ENCODE measurements at places on chromosomes 1 and 21.
A peak's percentile ranks its signal among the peaks of the same experiment; 100 is the strongest.

GRCh38 chr1:187264995-187265602 lies 436.4 kb downstream of the PLA2G4A start:
- DNase-seq = peak; percentile 18

DNA sequence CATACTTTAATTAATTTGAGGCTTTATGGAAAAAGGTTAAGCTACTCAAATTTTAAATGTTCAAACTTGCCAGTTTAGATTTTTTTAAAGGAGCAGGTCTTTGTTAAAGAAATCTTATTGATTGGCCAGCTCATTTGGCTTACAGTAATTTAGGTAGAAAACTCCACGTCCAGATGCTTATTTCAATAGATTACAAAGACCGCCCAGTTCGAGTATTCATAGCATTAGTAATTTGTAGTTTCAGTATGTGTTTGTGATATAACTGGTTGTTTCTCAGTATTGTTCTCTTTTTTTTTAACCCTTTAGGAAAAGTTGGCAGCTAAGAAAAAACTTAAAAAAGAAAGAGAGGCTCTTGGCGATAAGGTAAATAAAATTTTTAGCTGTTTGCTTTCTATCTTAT lies 1.6 kb downstream of the RPF1 start:
- no peak for DNase-seq

DNA sequence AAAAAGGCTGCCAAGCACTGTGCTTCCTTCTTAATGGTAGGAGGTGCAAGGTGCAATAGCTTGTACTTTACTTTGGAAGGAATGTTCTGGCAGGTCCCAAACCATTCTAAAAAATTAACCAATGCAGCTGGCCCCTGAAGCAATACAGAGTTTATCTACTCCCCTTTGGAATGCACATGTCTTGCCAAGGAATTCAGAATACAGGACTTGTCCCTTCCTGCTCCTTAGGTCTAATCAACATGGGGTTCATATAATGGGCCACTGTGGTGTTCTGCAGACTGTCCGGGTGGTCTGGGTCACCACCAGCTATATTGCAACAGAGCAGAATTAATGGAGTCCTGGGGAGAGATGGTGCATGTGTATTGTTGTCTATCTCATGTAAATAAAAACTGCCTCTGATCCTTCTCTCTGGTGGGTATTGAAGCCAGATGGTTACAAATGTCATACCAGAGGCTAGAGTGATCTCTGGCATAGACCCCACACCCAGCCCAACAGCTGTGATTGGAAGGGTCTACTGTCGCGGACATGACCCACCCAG lies 112.8 kb downstream of the RIPK4 start:
- no peak for DNase-seq

DNA sequence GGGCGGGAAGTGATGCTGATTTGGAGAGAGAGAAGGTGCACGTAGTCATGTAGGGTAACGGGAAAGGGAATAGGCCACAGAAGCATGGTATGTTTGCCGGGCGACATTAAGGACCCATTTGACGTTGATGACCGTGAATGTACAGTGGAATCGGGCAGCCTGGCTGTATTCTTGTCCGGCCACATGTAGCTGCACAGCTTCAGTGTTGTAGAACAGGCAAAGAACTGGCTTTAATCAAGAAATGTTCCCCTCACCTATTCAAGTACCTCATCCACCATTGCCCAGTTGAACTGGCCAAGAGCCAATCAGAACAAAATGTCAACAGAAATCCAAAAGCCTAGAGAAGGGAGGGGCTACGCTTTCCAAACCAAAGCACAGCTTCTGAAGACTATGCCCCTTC lies 104.8 kb downstream of the DHRS3 start:
- DNase-seq = no peak

- no peak for DNase-seq
Observed at GRCh38 chr1:18731148-18731547, 100.5 kb downstream of the PAX7 start.

GRCh38 chr1:3774276-3774945 lies 1.9 kb downstream of the SMIM1 start:
- DNase-seq = no peak

DNA sequence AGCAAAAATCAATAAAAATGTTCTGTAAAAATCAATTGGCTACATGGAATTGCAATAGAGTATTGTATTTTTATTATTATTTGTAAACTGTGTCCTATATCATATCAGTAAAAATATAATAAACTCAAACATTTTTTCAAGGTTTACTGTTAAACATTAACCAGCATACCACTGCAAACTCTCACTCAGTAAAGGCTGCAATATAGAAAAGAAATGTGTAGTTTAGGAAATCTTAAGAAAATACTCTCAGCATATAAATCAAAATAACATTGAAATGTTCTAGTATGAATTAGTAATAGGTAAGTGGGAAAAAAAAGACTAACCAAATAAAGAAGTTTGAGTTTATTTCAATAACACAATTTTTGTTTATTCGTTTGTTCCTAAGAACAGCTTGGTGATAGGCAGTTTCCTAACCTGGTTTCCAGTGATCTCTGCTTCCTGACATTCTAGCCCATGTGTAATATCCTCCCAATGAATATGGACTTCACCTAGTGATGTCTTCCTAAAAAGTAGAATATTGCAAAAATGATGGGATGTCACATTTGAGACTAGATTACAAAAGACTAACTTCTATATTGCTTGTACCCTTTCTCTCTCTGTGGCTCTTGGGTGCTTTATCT lies 870.1 kb downstream of the BRINP3 start:
- no peak for DNase-seq

- DNase-seq = no peak
Observed at GRCh38 chr1:44790968-44791801, 3.2 kb upstream of the BEST4 start.

GRCh38 chr1:40495315-40495903 lies 13.2 kb upstream of the EXO5 start:
- no peak for DNase-seq

- no peak for DNase-seq
Observed at GRCh38 chr1:22374001-22374400, 77.7 kb upstream of the ZBTB40 start.

GRCh38 chr1:243708210-243708609 lies 141.8 kb downstream of the AKT3 start:
- no peak for DNase-seq
